SK-N-DZ (cell line): ENCODE measurements at places on chromosomes 13 and 19.

GRCh38 chr19:39172700-39173501, 23.9 kb upstream of the NCCRP1 start:
- DNase-seq: no peak

DNA sequence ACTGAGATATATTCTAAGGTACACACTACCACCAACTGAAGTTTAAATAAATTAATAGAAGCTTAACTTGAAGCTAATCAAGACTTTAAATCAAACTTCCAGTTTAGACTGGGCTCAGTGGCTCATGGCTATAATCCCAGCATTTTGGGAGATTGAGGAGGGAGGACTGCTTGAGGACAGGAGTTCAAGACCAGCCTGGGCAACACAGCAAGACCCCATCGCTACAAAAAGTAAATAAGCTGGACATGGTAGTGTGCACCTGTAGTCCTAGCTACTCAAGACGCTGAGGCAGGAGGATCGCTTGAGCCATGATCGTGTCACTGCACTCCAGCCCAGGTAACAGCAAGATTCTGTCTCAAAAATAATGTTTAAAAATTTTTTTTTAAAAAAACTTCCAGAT, 8.6 kb downstream of the KPNA3 start:
- no peak for DNase-seq

- DNase-seq: peak; percentile 12
Measured at GRCh38 chr19:51726049-51726448, 2.3 kb upstream of the HAS1 start.

- DNase-seq: peak; percentile 65
Measured at GRCh38 chr19:55640043-55640576, 692 bp upstream of the ZNF580 start.

DNA sequence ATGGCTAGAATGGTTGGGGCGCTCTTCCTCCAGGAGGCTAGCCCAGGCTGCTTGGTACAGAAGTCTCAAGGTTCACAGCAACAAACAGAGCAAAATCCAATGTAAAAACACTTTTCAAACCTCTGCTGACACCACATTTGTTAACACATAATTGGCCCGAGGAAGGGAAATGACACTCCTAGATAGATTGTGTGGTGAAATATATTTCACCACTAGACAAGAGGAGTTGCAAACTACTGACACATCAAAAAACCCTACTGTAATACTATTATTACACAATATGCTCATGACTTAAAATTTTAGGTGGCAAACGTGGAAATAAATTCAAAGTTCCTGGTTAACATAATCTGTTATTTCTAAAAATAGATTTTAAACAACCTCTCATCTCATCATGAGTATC, 643.6 kb downstream of the PCDH9 start:
- no peak for DNase-seq

DNA sequence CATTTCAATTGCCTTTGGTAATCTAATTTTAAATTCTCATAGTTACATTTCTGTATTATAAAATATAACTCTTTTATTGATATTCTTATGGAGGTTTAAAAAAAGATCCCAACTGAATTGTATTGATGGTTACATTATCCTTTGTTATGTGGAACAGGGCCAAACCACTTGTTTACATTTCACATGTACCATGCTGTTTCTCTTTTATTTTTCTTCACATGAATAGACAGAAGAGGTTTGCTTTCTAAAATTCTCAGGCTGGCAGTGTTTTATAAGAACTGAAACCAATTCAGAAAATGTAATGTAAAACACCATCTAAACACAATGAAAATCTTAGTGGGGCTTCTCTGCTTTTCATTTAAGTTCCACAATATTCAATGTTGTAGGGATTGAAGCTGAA, 122.5 kb downstream of the GPC5 start:
- no peak for DNase-seq
